ENCODE measurements at places on chromosomes 2 and 18.

GRCh38 chr2:24123922-24124580, 782 bp downstream of the FAM228B start:
- DNase-seq: no peak

GRCh38 chr2:46225150-46225625, 72.0 kb upstream of the EPAS1 start:
- DNase-seq: no peak

GRCh38 chr2:141557329-141558095, 573.3 kb downstream of the LRP1B start:
- peak; percentile 72 for DNase-seq

- DNase-seq: no peak
Observed at GRCh38 chr2:109677835-109678580, 63.8 kb downstream of the SOWAHC start.

DNA sequence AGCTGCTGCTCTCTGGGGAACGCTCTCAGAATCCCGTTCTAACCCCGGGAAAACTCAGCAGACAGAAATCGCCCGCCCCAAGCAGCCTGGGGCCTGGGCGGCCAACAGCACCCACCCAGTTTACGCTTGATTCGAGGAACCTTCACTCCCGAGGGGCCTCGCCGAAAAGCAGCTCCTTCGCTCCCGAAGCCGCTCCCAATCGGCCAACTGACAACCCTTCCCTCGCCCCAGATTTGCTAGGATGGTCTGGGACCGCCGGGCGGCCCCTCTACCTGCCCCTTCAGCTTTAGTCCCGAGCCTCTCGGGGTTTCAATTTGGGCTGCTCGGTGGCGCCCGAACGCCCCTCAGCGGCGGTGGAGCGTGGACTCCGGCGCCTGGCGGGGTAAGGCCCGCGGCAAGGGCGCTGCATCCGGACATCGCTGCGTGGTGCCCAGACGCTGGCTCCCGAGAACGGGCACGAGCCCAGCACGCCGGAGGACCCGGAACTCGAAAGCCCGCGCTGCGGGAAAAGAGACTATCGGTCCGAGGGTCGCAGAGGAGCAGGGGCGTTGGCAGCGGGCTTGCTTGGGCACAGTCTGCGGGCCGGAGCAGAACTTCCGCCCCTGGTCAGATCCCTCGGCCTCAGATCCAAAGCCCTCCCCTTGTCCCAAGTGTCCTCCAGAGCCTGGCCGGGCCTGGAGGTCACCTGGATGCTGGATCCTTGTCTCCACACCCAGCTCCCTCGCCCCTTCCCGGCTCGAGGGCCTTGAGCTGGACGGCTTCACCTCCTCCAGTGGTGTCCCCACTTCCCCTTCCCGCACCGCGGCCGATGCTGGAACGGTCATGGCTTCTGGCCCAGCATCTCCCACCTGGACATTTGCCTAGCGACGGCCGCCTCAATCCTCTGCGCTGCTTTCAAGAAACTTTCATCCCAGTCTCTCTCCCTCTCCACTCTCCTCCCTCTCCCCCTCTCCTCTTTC, 3.0 kb upstream of the OTX1 start:
- DNase-seq: no peak

GRCh38 chr2:232088771-232089170, 127.3 kb downstream of the DIS3L2 start:
- no peak for DNase-seq

- no peak for DNase-seq
Observed at GRCh38 chr2:127712999-127713398, 11.7 kb downstream of the SFT2D3 start.

DNA sequence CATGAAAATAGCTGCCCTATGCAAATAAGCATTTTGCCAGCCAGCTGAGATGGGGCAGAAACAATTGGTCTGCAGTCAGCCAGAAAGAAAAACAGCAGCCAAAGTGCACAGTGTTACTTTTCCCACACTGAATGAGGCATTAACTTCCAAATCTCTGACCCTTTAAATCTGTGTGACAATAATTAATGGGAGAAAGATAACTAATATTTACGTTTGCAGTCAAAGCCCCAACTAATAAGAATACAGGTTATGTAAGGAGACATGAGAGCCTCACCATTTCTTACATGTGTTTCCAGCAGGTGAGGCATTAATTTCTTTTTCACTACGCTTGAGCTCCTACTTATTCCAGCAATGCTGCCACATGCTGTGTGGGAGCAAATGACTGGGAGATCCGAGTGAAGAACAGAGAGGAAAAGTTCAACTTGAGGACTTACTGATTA, 339.0 kb downstream of the SATB2 start:
- peak; percentile 74 for DNase-seq

GRCh38 chr2:42047488-42048298, at the start of gene PKDCC:
TSS of gene PKDCC (plus strand) at chr2:42048021. CDS start at chr2:42048200, 179 bp downstream.
- no peak for DNase-seq

GRCh38 chr2:128234613-128235012, 84.1 kb downstream of the HS6ST1 start:
- DNase-seq: no peak

GRCh38 chr2:235957251-235957650, 210.9 kb downstream of the GBX2 start:
- DNase-seq: no peak

DNA sequence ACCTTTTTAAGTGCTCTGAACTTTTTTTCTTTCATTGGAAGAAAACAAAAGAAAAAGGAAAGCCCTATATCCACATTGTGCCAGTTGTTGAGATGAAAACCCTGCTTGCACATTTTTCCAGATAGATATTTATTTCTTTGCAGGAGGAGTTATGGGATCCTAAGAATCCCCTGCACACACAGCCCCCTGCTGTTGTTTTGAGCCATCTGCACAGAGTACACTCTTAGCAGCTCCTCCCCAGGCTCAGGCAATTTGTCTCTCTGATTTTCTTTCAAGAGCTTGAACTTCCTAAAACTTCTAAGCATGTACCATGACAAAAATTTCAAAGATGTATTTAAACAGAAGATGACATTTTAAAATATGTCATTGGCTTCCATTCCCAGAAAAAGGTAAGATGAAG, 436.9 kb downstream of the METTL4 start:
- no peak for DNase-seq

DNA sequence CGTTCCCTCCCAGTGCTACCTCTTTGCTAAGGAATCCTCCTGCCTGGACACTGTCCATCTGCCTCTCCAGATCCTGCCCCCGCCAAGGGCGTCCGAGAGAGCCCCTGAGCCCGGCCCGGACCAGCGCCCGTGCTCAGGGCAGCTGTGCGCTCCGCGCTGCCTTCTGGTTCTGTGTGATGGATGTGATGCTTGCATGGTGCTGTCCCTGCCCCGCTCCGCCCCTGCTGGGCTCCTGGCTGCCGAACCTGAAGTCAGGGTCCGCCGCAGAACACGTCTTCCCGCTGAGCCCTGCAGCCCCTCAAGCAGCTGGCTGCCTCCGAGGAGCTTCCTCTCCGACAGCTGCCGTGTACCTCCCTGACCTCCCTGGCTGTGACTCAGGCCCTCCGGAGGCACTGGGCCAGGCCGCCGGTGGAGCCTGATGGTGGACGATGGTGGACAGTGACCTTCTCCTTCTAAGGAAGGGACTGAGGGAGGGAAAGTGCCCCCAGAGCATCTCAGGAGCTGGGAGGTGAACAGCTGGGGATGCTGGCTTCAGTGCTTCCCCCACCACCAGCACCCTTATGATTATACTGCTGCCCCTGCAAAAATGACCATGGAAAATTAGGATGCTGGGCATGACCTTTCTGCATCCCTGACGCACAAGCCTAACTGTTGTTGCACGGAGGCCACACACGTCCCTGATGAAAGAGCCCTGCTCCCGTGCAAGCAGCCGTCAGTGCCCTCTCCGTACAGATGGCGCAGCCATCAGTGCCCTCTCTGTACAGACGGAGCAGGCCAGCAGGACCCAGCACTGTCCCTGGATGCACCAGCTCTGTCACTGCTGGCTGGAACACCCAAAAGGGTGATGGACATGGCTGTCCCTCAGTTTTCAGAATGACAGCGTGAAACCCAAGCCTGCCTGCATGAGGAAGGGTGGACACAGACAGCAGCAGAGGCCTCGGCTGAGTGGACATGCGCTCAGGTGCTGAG, 99.3 kb downstream of the TPO start:
- no peak for DNase-seq
